Thoracic aorta (tissue), 2 donors: ENCODE measurements at places on chromosomes 2 and 18.

DNA sequence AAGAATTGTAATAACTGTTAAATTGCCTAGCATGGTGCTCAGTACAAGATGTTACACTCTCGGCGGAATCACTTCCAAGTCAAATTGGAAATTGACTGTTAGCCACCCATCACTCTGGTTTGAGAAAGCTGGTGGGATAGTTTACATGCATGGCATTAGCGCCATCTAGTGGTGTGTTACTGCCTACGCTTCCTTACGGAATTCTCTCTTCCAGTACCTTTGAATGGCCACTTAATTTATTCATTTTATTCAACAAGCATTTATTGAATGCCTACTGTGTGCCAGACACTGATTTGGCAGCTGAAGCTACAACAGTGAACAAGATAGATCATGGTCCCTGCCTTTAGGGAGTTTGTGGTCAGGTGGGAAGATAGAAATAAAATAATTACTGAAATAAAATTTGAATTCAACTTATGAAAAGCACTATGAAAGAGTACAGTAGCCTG, 171.2 kb downstream of the TMEM247 start:
- peak; percentile 51 for DNase-seq

DNA sequence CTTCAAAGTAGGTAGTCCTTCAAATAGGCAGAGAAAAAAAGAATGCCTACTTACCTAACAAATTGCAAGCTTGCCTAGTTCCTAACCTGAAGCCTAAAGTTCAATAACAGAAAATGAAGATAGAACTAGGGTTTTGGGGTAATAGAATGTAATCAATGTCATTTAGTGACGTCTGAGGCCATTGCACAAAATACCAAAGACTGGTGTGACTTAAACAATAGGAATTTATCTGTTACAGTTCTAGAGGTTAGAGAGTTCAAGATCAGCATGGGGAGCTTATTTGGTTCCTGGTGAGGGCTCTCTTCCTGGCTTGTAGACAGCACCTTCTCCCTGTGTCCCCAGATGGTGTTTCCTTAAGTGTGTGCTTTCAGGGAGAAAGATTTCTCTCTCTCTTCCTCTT, 4.7 kb upstream of the NPC1 start:
- no peak for DNase-seq

DNA sequence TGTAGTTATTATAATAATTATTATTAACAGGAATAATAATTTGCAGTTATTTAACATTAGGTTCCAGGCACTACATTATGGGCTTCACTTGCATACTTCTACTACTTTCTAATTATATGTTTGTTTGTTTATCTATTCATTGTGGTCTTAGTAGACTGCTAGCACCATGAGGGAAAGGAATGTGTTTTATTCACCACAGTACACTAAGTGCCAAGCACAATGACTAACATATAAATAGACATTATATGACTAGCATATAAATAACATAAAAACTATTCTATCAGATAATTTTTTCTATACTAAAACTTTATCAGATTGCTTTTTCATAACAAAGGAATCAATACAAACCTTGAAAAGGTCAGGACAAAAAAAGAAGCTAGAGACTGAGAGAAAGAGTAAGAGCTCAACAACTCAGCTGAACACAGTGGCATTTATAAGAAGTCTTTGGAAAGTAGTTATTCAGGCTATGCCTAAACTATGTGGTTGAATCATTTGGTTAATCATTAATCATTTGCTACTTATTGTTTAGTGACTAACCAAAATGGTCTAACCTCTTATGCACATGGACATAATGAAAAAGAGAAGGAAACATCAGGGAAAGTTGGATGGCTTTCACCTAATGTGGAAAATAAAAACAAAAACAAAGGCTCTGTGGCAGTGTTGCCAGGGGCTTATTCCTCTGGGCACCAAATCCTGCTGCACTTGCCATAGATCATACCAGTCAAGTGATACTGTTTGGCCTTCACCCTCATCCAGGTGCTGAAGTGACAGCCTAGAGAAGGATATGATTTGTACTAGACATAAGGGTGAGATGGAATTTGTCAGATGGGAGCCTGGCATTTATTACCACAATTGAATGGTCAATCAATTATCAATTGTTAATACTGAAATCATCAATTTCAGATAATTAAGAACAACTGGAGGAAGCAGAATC, 174.9 kb downstream of the ETAA1 start:
- DNase-seq = no peak

DNA sequence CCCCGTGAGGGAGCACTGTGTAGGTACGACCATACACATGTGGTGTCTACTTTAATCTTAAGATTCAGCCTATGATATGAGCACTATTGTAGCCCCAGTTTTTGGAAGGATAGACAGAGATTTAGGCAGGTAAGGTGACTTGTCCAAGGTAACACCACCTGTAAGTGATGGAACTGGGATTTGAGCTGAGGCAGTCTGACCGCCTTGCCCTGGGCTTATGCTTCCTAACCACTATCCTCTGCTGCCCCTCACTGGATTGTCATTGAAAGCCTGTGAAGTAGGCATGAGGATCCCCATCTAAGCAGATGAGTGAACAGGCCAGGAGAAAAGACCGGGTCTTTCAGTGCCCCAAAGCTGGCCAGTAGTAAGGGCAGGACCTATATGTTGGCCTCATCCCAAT, 343.8 kb downstream of the CYRIA start:
- DNase-seq = no peak

DNA sequence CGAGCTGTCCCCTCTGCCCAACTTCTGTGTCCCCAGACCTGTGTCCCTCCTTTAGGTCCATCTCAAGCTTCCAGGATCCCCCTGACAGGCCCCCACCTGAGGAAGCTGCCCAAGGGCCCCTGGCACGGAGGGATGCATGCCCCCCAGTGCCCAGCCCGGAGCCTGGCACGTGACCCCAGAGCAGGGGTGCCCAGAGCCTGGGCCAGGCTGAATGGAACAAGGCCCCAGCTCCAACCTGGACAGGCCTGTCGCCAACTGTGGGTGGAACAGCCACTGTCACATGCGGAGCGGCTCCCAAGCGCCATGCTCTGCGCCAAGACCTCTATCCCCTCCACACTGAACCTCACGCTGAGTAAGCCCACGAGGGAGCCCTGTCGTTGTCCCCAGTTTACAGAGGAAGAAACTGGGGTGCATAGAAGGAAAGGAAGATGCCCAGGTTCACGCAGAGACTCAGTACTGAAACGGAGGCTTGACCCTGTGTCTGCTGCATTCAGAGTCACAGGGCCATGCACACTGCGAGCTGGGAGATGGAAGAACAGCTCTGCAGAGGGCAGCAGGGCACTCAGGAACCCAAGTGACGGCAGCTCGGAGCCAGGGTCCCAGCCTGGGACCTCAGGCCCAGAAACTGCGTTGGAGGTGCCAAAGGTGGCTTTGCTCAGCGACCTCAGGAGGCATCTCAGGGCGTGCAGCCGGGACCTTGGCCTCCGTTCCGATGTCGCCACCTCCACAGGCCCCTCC, 5.5 kb upstream of the ECEL1 start:
- no peak for DNase-seq

- DNase-seq = no peak
Observed at GRCh38 chr18:26804519-26804918, 61.0 kb downstream of the AQP4 start.
